Stimulated activated effector memory CD8-positive, alpha-beta T cell treated with anti-CD3 and anti-CD28 coated beads, Interleukin-12 subunit alpha, Interleukin-12 subunit beta, amount 100 ng/mL, for 72 hours (primary cell): ENCODE measurements at places on chromosomes 4 and X.
A peak's percentile ranks its signal among the peaks of the same experiment; 100 is the strongest.

- DNase-seq = no peak
Measured at GRCh38 chr4:101191302-101192098, 155.8 kb downstream of the PPP3CA start.

DNA sequence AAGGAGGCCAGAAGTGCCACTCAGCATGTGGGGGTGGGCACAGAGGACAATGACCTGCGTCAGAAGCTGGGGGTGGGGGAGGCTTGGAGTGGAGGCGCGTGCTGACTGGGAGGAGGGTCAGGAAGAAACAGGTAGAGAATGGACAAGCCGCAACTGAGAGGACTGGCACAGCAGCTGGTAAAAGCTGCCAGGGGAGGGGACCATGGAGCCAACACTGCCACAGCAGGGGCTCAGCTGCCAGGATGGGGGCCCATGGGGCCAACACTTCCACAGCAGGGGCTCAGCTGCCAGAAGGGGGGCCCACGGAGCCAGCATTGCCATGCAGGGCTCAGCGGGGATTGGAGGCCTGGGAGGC lies 19.1 kb downstream of the RNF212 start:
- DNase-seq = no peak

GRCh38 chr4:20403290-20403689 lies 151.6 kb downstream of the SLIT2 start:
- no peak for DNase-seq

DNA sequence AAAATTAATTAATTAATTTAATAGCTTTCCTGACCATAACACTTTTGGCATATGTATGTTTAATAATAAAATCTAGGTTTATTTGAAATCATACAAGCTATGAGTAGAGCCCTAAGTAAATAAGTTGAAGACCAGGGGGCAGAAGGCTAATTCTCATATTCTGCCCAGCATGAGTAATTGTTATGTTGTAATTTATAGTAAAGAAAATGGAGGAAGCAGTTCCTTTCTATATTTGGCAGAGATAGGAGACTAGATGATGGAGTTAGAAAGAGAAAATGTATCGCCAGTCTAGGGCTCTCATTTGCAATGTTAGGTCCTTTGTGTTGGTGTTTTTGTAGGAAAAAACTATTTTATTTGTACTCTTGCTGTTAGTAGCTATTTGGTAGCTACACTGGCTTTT lies 89.1 kb downstream of the FNIP2 start:
- DNase-seq = no peak

DNA sequence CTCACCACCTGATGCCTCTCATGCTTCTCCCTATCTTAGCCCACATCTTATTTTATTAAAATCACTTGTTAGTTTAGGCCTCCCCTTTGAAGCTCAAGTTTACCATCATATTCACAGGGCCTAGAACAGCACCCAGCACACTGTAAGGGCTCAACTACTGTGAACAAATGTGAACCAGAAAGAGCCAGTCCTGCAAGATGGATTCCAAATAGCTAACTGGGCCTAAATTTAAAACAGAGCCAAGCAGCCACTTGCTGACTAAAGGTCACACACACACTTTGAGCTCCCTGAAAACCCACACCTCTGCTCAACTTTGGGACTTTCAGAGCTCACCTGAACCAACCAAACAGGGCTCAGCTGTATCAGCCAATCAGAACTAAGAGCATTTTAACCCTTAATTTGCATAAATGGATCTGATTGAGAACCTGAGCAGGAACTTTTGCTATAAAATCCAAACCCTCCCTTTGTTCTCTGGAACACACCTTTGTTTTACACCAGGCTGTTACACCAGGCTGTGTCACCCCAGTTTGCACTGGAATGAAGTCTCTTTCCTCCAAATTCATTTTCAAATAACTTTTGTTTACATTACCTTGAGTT lies 62.1 kb upstream of the EXOC1L start:
- no peak for DNase-seq

GRCh38 chr4:20552004-20552403 lies 148.3 kb upstream of the PACRGL start:
- no peak for DNase-seq

GRCh38 chr4:37661772-37662171 lies 24.4 kb downstream of the RELL1 start:
- DNase-seq = no peak

- no peak for DNase-seq
Measured at GRCh38 chrX:30488092-30488491, 89.5 kb downstream of the TASL start.

DNA sequence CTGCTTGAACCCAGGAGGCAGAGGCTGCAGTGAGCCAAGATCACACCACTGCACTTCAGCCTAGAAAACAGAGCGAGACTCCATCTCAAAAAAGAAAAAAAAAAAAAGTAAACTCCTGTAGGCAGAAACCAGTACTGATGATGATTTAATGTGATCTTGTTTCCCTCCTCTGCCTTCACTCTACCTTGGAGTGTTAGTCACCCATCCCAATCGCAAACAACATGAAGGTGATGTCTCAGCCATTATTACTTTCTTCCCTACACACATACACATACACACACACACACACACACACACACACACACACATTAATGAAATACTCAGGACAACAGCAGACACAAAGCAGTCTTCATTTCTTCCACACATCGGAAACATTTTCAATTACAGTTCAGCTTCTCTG lies 15.6 kb downstream of the XKRX start:
- no peak for DNase-seq

- DNase-seq = no peak
Measured at GRCh38 chrX:30864383-30864785, 24.7 kb downstream of the TAB3 start.

GRCh38 chr4:987624-988513 lies 1.0 kb downstream of the IDUA start:
- DNase-seq = no peak

GRCh38 chr4:1726146-1726934 lies 5.0 kb downstream of the TACC3 start:
- DNase-seq = peak; percentile 95

GRCh38 chrX:133175605-133176004 lies 42.5 kb downstream of the TFDP3 start:
- no peak for DNase-seq

GRCh38 chr4:42473071-42473684 lies 75.9 kb downstream of the SHISA3 start:
- DNase-seq = no peak

- DNase-seq = no peak
Measured at GRCh38 chr4:97252615-97253154, 890.6 kb downstream of the STPG2 start.

DNA sequence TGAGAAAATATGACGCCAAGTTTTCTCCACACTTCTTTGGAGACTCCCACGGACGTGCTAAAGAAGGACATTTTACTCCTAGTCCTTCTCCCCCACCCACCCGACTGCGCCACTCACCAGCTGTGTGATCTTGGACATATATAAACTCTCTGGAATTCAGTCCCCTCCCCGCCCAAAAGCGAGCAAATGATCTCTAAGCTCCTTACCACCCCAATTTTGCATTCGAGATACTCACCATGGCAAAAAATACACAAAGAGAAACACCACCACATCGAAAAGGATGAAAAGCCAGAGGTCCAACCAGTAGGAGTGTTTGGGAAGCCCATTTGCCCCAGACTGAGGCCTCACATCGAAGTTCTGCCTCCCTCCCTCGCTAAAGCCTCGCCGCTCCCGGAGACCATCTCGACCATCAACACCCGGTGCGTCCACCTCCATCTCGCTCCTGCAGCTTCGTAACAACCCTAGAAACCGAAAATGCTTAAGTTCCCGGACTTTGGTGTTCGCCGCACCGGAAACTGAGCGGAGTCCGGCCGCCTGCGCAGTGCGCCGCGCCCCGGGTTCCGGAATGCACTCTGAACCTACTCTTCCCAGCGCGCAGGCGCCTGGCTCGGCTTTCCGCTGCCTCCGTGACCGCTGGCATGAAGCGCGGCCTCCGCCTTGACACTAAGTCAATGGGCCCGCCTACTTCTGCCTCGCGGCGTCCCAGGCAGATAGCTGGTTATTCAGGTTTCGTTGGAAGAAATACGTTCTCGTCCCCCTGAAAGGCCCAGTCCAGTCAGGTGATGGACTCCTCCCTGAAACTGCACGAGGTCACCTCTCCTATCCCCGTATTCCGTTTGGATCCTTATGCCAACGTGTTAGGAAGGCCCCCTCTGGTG lies 21.6 kb downstream of the FABP2 start:
- DNase-seq = peak; percentile 90

GRCh38 chr4:168598191-168598590 lies 101.3 kb downstream of the PALLD start:
- DNase-seq = no peak

- no peak for DNase-seq
Measured at GRCh38 chr4:148289740-148290139, 152.5 kb downstream of the NR3C2 start.

DNA sequence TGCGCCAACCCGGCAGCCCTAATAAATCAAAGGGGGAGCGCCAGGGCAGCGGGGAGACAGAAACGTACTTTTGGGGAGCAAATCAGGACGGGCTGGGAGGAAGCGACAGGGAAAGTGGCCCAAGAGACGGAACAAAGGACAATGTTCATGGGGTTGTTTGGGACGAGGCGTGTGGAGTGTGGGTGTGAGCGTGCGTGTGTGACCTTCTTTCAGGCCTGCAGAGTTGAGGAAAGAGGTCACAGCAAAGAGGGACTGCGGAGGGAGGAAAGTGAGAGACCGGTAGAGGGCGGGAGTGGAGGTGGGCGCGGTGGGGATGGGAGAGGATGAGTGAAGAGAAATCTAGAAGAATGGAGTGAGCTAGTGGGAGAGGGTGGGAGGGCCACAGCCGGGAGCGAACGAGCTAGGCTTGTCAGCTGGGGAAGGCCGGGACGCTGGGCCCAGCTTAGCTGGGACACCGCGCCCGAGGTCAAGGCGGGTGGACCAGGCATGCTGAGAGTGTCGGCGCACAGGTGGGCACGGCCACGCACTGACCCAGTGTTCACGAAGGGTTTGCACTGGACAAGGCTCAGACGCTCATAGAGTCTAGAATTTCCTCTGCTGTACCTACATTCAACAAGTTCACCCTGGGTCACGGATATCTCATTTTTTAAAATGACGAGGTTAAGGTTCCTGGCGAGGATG lies 14.7 kb upstream of the PITX2 start:
- DNase-seq = no peak

GRCh38 chrX:24732766-24733500 lies 39.2 kb downstream of the POLA1 start:
- DNase-seq = no peak

DNA sequence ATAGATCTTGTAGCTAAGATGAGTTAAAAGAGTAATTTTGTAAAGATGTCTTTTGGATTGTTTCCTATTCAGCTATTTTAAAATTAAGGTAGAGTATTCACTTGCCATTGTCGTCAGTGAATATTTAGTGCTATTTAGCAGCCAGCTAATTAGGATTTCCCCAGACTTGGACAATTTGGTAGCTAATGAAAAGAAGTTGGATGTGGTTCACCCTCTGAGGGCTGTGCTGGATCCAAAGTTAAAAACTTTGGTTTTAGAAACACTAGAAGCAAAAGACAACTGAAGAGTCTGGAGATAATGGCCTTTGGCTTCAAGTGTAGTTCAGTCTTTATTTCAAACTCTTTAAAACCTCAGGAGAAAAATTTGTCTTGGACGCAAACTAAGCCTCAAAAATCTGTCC lies 41.3 kb downstream of the ATG4A start:
- DNase-seq = no peak

DNA sequence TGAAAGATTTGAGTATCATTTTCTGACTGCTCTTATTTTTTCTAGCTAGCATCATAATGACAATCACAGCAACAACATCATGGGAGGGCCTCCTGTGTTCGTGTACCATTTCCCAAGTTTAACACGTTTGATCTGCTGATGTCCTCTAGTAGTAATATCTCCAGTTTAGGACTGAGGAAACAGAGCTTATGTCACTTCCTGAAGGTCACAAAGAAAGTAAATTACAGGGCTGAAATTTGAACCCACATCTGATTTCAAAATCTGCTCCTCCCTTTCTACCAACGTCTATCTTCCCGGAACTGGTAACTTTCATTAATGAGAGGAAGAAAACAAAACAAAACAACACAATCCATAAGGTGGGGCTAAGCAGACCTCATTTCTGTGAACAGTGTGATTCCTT lies 302.7 kb downstream of the PACRGL start:
- DNase-seq = no peak

DNA sequence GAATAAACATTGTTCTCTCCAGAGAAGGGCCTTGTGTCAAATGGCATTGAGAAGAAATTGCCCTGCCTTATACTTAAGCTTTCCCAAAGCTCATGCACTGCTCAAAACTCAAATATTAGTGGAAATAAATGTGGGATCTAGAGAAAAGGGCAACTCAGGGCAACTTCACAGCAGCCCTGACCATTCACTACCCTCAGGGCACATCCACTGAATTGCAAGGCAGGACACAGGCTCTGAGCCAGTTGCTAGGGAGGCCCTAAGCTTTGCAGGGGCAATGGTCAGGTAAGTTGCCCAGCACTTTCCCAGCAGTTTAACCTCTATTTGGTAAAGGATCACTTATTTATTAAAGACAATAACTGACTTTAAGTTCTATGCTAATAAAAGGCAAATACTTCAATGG lies 255.3 kb upstream of the TEX13A start:
- no peak for DNase-seq

- DNase-seq = no peak
Measured at GRCh38 chr4:2366252-2367192, 51.9 kb downstream of the ZFYVE28 start.

DNA sequence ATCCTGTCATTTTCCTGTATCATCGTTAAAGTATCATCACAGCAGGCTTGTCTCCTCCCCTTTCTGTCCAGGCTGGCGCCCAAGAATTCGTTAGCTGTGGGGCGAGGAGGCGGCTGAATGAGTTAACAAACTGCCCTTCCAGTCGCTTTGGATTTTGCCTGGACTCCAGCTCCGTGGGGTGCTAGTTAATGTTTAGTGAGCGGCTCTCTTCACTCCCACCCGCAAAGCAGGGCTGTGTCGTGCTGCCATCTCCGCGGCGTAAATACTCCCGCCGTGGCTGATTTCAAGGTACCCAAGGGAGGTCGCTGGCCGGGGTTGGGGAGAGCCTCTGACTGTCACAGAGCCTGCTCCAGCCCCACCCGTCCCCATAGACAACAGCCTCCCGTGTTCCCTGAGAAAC lies 44.9 kb upstream of the SPRY1 start:
- no peak for DNase-seq

- no peak for DNase-seq
Measured at GRCh38 chr4:107835406-107835805, 10.7 kb downstream of the SGMS2 start.

- no peak for DNase-seq
Measured at GRCh38 chr4:20359692-20360091, 108.0 kb downstream of the SLIT2 start.
